ENCODE measurements at places on chromosomes 6 and 20.

DNA sequence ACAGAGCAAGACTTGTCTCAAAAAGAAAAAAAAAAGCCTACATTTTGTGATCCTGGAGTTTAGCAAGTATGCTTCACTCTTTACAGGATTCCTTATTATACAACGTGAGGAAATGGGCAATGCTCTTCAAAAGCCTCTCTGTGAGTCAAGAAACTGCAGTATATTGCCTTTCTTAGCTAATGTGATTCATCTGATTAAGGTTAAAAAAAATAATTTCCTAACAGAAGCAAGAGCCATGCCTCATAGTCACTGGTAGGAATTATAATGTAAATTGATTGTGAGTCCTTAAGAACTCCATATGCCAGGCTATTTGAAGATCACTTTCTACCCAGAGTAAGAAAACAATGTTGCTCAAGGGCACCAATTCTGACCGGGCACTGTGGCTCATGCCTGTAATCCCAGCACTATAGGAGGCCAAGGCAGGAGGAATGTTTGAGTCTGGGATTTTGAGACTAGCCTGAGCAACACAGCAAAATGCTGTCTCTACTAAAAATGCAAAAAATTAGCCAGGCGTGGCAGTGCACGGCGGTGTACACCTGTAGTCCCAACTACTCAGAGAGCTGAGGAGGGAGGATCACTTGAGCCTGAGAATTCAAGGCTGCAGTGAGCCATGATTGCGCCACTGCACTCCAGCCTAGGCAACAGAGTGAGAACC, 43.3 kb downstream of the SLC26A8 start:
- no peak for DNase-seq

GRCh38 chr20:62503401-62504178, 27.8 kb upstream of the GATA5 start:
- no peak for DNase-seq

DNA sequence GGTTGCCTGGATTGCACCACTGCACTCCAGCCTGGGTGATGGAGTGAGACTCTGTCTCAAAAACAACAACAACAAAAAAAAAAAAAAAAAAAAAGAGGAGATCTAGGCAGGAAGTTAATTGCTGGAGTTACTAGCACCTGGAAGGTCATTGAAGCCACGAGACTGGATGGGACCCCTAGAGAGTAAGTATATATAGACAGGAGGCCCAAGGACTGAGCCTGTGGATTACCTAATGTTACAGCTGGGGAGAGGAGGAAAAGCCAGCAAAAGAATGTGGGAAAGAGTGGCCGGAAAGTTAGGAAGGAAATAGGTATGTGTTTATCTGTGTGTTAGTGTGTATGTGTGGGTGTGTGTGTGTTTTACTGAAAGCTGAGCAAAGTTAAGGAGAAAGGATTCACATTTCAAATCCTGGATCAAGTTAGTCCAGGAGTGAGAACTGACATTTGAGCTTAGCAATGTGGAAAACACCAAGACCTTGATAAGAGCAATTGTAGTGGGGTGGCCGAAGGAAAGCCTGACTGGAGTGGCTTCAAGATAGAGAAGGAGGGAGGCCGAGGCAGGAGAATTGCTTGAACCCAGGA, 38.4 kb downstream of the ANKRD6 start:
- no peak for DNase-seq

DNA sequence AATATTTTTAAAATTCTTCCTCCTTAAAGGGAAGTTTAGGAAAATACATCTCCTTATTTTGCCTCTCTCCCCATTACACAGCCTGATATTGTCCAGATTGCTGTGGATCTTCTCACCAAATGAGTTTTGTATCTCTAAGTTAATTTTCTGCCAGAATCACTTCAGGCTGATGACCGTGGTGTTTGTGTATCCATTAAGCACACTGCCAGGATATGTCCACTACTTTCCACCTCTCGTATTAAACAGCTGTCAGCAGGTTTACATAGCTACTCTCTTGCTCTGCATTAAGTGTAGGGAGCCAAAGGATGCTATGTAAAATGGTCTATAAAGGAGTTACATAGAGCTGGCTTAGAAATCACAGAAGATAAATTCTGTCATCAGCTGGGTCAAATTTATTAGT, 201.1 kb downstream of the ZFAND3 start:
- no peak for DNase-seq

DNA sequence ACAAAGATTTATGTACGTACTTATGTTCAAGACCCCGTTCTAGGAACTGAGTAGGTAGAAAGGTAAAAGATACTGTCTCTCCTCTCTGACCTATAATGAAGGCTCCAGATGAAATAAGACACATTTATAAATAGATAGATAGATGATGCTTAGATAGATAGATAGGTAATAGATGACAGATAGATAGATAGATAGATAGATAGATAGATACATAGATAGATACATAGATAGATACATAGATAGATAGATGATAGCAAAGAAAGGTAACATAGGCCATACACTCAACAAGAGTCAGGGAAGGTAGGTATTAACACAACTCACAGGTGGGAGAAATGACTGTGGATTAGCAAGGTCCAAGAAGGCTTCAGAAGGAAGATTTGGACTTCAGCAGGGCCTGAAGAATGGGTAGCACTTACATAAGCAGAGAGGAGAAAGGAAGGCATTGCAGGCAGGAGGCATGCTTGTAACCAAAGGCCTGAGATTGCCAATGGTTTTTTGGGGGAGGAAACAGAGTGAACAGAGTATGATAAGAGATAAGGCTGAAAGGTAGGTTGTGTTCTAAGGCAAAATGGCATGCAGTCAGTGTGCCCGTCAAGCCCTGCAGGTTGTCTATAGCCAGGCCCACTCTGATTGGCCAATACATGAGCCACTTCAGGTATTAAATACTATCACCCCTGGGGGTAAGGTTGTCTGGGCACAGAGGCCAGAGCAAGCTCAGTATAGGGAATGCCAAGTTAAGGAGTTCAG, 7.7 kb upstream of the MYB start:
- DNase-seq, result no peak

GRCh38 chr20:16257021-16257420, 316.2 kb downstream of the KIF16B start:
- DNase-seq, result no peak

GRCh38 chr6:82908661-82909060, 157.0 kb downstream of the UBE3D start:
- no peak for DNase-seq

GRCh38 chr6:154797857-154798256, 64.6 kb downstream of the SCAF8 start:
- no peak for DNase-seq

DNA sequence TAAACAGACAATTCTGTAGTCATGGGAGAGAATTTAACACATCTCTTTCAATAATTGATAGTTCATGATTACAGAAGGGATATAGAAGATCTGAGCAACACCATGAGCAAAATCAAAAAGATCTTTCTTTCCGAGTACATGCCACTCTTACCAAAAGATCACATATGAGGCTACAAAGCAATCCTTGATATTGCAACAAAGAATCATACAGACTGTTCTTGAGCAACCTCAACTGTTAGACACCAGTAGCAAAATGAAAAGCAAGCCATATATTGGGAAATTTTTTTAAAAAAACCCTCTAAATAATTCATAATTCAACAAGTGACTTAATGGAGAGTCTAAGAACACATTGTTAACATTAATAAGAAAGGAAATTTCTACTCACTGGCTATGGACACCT, 3.6 kb upstream of the CD83 start:
- no peak for DNase-seq

DNA sequence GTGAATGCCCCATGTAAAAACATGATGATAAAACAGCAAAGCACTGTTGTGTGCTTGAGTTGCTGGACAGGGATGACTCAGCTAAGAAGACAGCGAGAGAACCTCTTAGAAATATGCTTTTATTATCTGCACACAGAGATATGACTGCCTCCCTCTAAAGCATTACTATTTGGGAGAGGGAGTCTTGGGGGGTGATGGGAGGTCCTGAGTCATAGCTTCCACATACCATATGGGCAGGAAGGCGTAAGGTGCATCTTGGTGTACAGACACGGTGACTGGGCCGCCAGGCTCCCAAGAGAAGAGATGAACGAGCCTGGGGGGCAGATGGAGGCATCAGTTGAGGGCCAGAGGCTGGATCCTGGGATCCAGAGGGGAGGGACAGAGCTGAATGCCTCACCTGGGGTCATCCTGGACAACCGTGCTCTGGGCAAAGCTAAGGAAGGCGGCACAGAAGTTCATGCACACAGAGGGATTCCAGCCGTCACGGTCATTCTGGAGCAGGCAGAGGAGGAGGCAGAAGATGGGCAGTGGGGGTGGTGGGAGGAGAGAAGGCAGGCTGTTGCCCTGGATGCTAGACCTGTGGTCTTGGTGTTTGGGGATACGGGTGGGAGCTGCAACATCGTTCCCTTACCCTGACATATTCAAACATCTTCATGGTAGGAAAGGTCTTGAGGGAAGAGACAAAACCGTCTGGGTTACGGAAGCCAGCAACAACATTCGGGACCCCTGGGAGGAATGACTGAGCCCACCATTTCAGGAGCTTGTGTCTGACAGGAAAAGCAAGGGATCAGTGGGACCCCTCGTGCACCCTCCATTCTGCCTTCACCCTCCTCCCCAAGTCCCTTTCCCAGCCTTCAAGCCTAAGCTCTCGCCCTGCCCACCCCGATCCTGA, 2.0 kb downstream of the DXO start:
- no peak for DNase-seq

DNA sequence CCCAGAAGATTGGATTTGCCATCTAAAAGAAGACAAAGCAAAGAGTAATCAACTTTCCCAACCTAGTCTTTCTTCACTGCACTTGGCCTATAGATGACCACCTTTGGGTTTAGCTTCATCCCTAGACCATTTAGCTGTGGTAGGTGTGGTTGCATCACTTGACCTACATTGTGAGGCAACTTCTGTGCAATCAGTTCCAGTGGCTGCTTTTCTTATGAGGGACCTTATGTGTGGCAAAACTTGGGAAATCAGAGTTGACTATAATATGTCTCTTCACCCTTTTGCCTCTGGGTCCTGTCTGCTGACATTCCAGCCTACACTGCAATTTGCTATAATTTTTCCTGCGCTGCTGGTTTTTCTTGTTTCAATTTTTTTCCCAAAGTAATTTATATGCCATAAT, 55.2 kb downstream of the PRDM13 start:
- no peak for DNase-seq

GRCh38 chr6:75478929-75479328, 14.7 kb downstream of the FILIP1 start:
- no peak for DNase-seq

DNA sequence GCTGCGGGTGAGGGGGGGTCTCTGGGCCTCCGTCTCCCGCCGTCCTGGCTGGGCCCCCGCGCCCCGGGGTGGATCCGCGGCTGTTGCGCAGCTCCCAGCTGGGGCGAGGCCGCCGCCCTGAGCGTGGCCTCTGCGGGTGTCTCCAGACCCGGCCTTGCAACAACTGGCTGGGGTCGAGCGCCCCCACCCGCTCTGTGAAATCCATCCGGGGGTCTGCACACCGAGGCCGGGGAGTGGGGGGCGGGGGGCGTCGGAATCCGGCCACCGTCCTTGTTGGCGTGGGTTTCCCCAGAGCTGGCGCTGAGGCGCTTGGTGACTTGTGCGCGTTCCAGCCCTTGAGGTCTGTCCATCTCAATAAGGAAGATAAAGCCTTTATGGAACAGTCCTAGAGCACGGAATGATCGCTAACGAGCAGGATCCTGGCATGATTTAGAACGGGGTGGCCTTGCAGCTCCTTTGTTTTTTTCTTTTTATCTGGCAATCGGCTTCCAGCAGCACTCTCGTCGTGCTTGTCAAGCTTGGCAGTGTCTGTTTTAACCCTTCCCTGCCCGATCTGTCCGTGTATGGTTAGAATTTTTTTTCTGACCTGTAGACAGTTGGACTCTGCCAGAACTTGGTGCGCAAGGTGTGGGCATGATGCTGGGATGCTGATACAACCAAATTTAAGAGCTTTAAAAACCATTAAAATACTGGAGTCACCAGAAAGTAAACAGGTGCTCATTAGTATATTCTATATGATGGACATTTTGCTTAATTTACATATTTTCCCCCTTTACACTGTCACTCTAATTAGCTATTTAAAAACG, 675 bp downstream of the DSTN start:
- no peak for DNase-seq

DNA sequence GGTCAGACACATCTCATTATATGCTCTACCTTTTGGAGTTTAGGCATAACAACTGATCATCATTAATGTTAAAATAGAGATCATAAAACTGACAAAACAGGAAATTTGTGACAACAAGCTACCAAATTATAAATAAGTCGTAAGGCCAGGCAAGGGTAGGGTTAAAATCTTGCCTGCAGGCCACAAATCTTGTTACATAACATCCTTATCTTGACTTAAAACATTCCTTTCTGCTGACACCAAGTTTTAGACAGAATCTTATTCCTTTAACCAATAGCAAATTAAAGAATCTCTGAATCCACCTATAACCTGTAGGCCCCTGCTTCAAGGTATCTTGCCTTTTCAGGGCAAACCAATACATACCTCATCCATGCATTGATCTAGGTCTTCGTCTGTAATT, 32.5 kb upstream of the NKAIN2 start:
- DNase-seq, result no peak

DNA sequence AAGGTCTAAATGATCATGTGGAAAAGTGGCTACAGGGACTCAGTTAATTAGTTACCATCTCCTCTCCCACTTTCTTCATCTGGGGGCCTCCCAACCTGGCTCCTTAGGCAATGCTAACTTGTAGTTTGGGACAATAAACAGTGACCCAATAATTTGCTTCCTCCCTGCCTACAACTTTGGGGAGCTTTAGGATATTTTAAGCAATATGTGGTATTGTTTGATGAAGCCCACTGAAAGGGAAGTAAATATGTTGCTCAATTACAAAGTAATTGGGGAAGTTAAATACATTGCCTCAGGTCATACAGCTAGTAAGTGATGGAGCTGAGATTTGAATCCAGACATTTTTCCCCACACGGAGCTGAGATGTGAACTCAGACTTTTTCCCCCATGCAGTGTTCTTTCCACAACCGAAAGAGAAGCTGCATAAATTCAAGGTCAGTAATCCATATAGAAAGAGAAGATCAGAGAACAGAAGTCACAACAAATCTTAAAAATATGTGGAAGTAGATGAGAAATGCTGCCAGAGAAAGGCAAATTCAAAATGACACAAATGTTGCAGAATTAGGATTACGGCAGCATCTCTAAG, 26.6 kb downstream of the ZHX3 start:
- DNase-seq, result no peak

- DNase-seq, result no peak
These were observed 70.1 kb upstream of the RPS6KA2 start for GRCh38 chr6:166697113-166697512.

DNA sequence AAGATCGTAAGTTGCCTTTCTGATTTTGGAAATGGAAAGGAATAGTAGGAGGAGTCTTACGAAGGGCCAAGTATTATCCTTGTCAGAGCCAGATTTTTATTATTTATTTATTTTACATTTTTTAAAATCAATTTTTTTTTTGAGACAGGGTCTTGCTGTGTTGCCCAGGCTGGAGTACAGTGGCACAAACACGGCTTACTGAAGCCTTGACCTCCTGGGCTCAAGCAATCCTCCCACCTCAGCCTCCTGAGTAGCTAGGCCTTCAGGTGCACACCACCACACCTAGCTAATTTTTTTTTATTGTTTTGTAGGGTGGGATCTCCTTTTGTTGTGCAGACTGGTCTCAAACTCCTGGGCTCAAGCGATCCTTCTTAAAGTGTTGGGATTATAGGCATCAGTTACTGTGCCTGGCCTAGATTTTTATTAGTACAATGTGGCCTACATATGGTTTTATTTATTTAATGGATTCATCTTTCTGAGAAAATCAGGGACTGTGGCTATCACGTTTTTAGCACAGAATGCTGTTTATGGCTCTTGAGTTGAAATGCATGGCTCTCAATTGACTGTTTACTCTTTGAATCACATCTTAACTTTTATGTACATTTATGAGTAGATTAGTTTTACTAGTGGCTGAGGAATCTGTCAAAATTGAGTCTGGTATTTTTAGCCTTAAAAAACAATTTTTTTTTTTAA, 16.7 kb downstream of the CDC5L start:
- DNase-seq, result no peak

Measured in activated T-cell treated with anti-CD3 and anti-CD28 coated beads for 1 hour (primary cell).